ENCODE measurements at places on chromosomes 12 and 14.

DNA sequence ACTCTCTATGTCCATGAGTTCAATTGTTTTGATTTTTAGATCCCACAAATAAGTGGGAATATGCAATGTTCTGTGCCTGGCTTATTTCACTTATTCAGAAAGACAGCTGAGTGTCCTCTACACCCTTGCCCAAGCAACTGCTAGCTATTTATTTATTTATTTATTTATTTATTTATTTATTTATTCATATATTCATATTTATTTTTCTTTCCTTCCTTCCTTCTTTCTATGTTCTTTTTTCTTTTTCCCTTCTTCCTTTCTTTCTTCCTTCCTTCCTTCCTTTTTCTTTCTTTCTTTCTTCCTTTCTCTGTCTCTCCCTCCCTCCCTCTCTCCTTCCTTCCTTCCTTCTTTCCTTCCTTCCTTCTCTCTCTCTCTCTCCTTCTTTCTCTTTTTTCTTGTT is 563.4 kb downstream of the BCL11B start:
- DNase-seq, result no peak

DNA sequence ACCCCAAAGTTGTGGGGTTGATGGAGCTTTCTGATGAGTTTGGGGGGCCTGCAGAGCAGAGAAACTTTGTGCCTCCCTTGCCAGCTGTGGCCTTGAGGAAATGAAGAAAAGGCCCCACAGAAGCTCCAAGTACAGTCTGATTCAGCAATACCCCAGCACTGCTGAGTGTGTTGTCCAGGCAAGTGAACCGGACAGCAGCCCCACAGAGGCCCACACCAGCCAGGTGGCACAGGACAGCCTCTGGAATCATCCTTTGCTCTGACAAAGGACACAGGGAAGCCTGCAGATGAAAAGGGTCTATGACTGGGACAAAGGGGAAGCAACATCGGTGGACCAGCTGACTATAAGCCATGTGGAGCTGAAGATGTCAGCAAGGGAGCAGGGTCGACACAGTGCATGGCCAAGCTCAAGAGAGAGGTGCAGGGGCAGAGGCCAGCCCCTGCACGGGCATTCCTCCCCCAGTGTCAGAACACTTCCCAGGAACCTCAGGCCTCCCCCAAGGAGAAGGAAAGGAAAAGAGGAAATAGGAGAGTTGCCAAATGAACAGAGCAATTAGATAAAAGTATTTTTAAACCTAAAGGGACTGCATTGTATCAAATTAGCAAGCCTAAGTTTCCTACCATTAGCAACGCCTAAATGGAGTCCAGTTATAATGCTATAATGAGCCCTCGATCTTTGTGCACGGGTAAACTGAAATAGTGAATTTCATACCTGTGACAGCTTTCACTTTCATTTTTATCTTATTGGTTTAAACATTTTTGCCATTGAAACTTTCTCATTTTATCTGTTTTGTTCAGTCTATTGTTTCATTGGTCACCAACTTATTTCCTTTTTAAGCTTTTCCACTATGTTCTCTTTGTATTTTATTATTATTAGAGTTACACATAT is 46.3 kb upstream of the PTGDR start:
- no peak for DNase-seq

- DNase-seq, result no peak
Measured at GRCh38 chr12:109513977-109514376, 36.5 kb downstream of the UBE3B start.

GRCh38 chr14:64444984-64445845 is 20.1 kb upstream of the AKAP5 start:
- DNase-seq, result no peak

- no peak for DNase-seq
Measured at GRCh38 chr14:87632796-87633195, 360.2 kb downstream of the GALC start.

DNA sequence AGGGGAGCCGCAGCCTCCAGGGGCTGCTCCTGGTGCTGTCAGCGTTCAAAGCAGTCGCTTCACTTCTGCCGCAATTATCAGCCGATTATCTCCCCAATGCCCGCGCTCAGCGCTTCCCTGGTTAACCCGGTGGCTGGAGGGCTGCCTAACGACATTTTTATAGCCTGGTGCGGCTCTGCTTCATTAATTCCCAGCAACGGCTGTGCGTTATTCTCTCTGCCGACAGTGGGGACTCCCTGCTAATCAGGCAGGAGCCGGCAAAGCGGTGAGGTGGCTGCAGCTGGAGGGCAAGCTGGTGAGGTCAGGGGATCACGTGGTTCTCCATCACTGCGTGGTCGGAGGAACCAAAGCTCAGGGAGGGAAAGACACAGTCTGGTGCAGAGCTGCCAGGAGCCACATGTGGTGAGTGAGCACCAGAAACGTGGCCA is 62.9 kb downstream of the GLRX5 start:
- DNase-seq, result no peak
